Peyer's patch (tissue), 4 donors: ENCODE measurements at places on chromosomes 2 and 18. TPM values are rescaled to one million over a fixed set of nuclear protein-coding genes. Genes with fewer than 3 reads are reported as not detected.
A peak's percentile ranks its signal among the peaks of the same experiment; 100 is the strongest.

DNA sequence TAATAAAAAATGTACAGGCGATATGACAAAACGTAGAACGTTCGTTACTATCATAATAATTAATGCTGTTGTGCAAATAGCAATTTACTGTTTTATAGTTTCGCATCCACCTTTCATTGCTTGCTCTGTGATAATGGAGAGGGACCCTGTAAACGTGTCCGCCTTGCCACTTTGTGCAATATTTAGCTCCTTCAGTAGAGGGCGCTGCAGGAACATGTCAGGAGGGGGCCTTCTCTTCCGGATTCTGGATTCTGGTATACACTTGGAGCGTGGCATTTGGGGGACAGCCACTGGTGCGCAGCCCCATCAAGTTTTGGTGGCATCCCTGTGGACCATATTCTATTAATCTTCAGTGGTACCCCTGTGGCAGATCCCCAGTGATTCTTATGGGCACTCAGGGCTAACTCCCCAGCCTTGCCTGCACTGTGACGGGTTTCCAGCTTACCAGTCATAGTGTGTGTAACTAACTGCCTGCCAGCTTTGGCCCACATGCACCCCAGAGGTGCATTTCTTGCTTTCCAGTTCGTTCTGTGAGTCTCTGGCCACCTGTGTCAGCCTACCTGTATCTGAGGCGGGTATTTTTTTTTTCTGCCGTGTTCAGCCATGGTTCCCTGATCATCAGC lies 140.3 kb downstream of the CYRIA start:
- no peak for DNase-seq
- no peaks in the 10 kb centered on the region for H3K4me1 ChIP-seq
- no peak overlapping the region for H3K27ac ChIP-seq
- H3K36me3 ChIP-seq: no peaks in the 10 kb centered on the region
- H3K27me3 ChIP-seq: no peaks in the 10 kb centered on the region

The MOGAT1 gene
- not detected for total RNA-seq

- H3K4me3 ChIP-seq: no peak overlapping the region
- DNase-seq: no peak
- no peaks in the 10 kb centered on the region for H3K4me1 ChIP-seq
These were observed 75.5 kb downstream of the ASB1 start for GRCh38 chr2:238502088-238502810.

DNA sequence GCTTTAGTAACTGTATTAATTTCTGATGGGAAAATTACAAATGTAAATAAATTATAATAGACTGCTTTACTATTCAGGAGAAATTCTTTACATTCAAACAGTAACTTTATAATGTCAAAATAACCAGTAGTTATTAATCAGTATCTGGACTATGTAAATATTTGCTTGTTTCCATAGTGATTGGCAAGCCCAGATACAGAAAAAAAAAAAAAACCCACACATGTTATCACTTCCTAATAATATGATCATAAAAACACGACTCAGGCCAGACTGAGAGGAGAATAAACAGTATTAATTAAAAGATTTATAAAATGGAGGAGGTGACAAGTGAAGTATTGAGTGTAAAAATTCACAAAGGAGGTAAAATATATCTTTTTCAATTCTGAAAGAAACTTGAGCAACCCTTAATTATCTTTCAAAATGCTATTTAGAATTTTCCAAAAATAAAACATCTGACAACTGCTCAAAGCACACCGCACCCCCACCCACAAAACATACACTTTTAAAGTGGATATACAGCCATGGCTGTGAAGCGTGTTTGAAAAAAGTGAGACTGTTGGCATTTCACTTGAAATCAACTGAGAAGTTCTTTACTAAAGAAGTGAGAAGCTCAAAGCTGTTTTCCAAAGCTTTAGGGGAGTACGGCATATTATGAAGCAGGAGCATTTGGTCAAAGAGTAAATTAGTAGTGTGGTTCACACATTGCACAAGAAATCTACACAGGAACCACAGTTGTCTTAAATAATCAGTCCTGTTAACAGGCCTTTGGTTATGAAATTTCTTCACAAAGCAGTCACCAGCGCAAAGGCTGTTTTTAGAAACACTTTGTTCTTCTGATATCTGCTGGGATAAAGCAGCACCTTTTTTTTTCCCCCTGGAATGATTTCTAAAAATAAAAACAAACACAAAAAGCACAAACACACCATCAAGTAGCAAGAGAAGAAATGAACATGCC lies 475.8 kb downstream of the TXNL1 start:
- H3K27ac ChIP-seq: no peak overlapping the region
- no peaks in the 10 kb centered on the region for H3K36me3 ChIP-seq
- no peaks in the 10 kb centered on the region for H3K4me1 ChIP-seq
- H3K27me3 ChIP-seq: no peaks in the 10 kb centered on the region

DNA sequence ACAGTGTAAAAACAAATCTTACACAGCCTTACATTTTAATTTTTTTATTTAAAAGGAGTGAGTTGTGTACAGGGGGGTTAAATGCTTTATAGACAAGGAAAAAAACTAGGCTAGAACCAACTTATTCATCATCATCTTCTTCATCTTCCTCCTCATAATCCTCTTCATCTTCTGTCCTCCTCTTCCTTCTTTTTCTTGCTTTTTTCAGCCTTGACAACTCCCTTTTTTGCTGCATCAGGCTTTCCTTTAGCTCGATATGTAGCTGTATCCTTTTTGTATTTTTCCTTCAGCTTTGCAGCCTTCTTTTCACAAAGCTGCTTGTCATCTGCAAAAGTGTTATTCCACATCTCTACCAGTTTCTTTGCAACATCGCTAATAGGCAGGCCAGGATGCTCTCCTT lies 113.6 kb upstream of the SP5 start:
- DNase-seq: no peak
- no peaks in the 10 kb centered on the region for H3K4me1 ChIP-seq
- no peak overlapping the region for H3K27ac ChIP-seq
- no peak overlapping the region for H3K4me3 ChIP-seq
- H3K36me3 ChIP-seq: no peaks in the 10 kb centered on the region

The IGFBP5 gene
- 93.1 TPM for total RNA-seq

GRCh38 chr2:85909005-85909404 lies 20.2 kb upstream of the ST3GAL5 start:
- no peak for DNase-seq
- no peak overlapping the region for H3K4me3 ChIP-seq
- no peaks in the 10 kb centered on the region for H3K4me1 ChIP-seq
- H3K27me3 ChIP-seq: no peaks in the 10 kb centered on the region
- H3K27ac ChIP-seq: no peak overlapping the region

DNA sequence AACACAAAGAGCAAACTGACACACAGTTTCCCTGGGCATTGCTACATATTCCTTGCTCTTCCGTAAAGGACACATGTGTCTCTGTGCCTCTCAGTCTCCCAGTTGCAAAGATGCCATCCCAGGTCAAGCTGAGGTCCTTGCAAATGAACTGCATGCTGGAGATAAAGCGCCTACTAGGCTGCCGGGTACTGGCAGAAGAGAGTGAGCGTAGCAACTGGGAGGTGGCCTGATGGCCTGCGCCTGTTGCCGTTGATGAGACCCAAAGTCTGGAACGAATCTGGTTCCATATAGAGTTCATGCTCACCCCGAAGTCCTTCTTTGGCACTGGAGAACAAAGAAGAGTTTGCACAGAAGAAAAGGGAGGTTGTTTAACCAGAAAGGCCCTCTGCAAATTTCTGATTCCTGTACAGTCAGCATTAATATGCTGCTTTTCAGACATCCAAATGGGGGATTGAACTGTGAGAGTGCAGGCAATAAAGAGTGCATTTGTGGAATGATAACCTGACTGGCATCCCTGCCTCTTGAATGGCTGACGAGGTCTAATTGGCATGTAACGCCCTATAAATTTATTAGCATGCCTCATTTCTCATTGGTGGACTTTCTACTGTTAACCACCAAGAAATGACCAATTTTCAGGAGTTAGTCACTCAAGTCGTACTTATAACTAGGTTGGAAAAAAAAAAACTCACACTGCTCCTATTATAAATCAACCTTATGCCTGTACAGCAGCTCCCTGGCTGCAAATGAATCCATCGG lies 78.7 kb downstream of the GBX2 start:
- no peak overlapping the region for H3K27ac ChIP-seq
- no peak overlapping the region for H3K4me3 ChIP-seq
- H3K4me1 ChIP-seq: no peaks in the 10 kb centered on the region
- peak; percentile 9 for DNase-seq
- H3K27me3 ChIP-seq: no peaks in the 10 kb centered on the region

The LOXHD1 gene
- total RNA-seq: 0.19 TPM
